ENCODE measurements at places on chromosomes 12 and 14. TPM values are rescaled to one million over a fixed set of nuclear protein-coding genes. Genes with fewer than 3 reads are reported as not detected.

The EIF2S3B gene
- total RNA-seq: 0.63 TPM

The P2RX7 gene
- 6.0 TPM for total RNA-seq

The PROX2 gene
- not detected for total RNA-seq

The BAG5 gene
- total RNA-seq: 33.0 TPM

The PTPRB gene
- 0.66 TPM for total RNA-seq

The NGB gene
- total RNA-seq: not detected

The MIP gene
- not detected for total RNA-seq

The ARHGEF40 gene
- 2.7 TPM for total RNA-seq

The ASCL1 gene
- total RNA-seq: not detected

The BHLHE41 gene
- total RNA-seq: 81.0 TPM

The SERPINA9 gene
- total RNA-seq: not detected

The DNAJC22 gene
- 12.9 TPM for total RNA-seq

The KLHL33 gene
- total RNA-seq: 0.17 TPM

The GCH1 gene
- total RNA-seq: 26.9 TPM

The BATF gene
- not detected for total RNA-seq

The C1S gene
- 2.1 TPM for total RNA-seq

The TMEM132C gene
- total RNA-seq: not detected

The TESPA1 gene
- not detected for total RNA-seq

The IFNG-AS1 gene
- not detected for total RNA-seq

The SLC25A21 gene
- total RNA-seq: 0.87 TPM

The SMOC1 gene
- not detected for total RNA-seq

The KRT83 gene
- 0.33 TPM for total RNA-seq

The KRT80 gene
- 30.1 TPM for total RNA-seq

The CCER1 gene
- total RNA-seq: not detected

The NKX2-1 gene
- not detected for total RNA-seq

The PGF gene
- total RNA-seq: 0.26 TPM

The GPR68 gene
- total RNA-seq: 1.5 TPM

The DLGAP5 gene
- 94.1 TPM for total RNA-seq

The ADSS1 gene
- 7.9 TPM for total RNA-seq

The TMCC3 gene
- total RNA-seq: 6.5 TPM

The ALDH1L2 gene
- total RNA-seq: 0.15 TPM

The RNASE3 gene
- not detected for total RNA-seq

The HOXC12 gene
- total RNA-seq: 0.33 TPM

The RNASE2 gene
- not detected for total RNA-seq

The KRT86 gene
- 1.2 TPM for total RNA-seq

The EXOC3L4 gene
- 2.0 TPM for total RNA-seq

The IL26 gene
- not detected for total RNA-seq

The CCDC177 gene
- not detected for total RNA-seq

Measured in PC-3 (cell line).